KG1 (cell line): ENCODE measurements at places on chromosomes 5 and 9.

DNA sequence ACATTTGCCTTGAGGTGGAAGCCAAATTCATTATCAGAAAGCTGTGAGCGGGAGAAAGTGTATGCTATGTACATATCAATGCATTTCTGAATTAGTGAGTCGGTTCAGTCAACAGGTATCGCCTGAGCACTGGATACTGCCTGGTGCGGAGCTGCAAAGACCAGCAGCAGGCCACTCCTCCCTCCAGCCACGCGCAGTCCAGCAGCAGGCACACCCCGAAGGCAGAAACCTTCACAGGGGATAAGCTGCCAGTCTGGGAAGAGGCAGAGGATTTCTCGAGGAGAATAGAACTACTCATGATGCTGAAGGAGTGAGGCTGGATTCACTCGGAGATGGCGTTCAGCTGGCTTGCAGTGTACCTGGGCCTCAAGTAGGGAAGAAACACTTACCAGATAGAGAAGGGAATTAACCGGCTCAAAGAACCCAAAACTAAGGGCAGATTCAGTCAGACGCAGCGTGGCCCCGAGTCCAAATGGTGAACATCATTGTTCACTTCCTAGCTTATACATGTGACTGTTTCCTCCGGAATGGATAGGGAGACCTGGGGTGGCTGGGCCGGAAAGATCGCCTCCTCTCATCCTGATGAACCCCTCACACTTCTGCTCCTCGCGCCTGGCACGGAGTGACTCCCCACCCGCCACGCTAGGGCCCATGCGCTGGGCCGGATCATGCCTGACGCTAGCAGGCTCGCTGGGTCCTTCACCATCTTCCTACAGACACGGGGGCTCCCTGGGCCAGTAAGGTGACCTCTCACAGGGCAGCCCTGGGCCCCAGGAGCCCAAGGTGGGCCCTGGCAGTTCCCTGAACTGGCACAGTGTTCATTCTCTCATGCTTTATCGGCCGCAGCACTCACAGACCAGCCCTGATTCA, 78.1 kb upstream of the SPATA31C2 start:
- no peak for DNase-seq

DNA sequence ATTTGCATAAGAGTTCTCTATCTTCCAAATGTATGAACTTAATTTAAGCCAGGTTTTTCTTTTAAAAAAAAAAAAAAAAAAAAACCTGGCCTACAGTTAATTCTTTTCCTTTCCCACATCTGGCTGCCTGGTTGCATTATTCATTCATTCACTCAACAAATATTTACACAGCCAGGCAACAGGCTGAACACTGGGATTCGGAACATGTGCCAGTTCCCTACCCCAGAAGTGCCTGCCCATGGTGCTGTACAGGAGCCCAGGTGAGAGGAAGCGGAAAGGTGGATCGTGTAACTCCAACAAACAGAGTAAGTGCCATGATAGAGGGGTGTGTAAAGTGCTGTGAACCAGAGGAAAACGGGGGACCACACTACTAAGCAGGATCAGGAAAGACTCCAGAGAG, 93.6 kb downstream of the CDK5RAP2 start:
- DNase-seq, result no peak

DNA sequence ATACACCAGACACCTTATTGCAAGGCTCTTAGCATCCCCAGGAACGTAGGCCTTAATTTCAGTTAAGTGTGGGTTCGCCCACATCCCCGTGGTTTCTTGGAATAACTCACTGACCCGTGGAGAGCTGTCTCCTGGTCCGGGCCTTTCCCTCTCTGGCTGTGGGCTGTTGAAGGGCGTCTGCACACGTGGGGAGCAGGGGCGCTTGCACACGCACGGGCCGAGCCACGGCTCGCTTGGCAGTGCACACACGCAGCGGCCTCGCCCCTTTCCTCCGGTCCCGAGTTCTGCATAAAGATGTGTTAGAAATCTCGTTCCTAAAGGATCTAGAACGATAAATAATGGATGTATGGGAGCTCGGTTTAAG, 141.9 kb downstream of the PBX3 start:
- DNase-seq, result peak; percentile 57

DNA sequence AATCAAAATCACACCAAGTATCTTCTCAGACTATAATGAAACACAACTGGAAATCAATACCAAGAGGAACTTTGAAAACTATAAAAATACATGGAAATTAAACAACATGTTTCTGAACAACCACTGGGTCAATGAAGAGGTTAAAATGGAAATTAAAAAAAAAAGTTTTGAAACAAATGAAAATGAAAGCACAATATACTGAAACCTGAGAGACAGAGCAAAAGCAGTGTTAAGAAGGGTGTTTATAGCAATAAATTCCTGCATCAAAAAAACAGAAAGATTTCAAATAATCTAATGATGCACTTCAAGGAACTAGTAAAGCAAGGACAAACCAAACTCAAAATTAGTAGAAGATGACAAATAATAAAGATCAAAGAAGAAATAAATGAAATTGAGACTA, 92.0 kb downstream of the TMEM232 start:
- no peak for DNase-seq

DNA sequence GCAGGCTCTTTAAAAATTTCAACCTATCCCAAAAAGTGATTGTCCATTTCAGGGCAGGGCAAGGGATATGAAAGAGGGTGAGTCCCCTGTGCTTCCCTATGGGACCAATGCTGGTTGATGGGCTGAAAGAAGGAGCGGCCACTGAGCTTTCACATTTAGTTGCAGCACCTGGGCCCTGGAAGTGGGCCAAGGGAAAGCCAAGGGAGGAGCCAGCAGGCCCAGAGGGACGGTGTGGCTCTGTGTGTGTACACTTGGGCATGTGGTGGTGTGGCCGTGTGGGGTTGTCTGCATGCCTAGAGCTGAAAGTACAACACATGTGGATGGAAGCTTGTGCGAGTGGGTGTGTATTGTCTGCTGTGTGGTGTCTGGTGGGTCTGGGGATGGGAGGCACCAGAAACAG, 14.0 kb upstream of the PSMD5 start:
- no peak for DNase-seq

- DNase-seq, result no peak
These were observed 33.0 kb downstream of the ERGIC1 start for GRCh38 chr5:172866802-172867748.

GRCh38 chr5:179819296-179820126, 1.2 kb upstream of the SQSTM1 start:
- no peak for DNase-seq

DNA sequence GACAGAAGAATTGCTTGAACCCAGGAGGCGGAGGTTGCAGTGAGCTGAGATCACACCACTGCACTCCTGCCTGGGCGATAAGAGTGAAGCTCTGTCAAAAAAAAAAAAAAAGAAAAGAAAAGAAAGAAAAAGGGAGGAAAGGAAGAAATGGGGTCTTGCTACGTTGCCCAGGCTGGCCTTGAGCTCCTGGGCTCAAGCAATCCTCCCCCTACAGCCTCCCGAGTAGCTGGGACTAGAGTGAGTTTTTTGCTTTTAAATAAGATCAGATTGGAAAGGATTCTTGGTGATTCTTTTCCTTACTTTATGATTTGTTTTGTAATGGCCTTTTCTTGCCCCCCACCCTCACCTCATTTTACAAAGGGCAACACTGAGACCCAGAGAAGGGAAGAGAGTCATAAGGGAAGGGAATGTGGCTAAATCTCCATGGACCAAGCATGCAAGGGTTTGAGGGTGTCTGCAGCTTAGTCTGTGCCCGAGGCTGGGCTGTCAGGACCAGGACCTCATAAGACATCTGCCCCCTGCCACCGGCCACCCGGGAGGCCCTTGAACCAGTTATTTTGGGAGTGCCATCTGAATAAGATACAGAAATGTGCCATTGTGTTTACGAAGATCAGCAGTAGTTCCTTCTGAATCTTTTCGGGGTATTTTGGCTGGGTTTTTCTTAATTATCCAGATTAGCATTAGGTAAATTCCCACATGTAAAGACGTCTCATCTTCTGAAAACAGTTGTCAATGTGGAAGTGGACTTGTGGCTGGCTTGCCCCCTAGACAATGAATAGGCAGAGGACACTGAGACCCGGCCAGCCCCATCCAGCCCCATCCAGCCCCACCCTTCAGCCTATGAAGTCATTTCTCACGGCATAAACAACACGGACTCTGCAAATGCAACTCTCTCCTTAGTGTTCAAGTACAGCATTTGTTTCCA, 44.5 kb upstream of the GRHPR start:
- DNase-seq, result no peak

DNA sequence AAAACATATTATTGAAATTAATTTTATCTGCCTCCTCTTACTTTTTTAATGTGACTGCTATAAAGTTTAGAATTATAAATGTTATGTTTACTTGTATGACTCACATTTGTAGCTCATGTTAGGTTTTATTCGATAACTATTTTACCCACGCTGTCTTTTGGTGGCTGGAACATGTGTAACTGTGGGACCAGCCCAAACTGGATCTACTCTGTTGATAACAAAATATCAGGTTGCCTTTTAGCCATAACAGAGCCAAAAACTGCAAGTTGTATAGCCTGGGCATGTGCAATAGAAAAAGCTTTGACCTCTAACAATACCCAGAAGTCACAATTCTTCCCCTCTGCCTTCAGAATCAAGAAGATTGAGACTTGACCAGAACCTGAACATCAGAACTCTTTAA, 356.5 kb downstream of the PRELID2 start:
- no peak for DNase-seq
